Nephron progenitor cell (in vitro differentiated cells): ENCODE measurements at places on chromosomes 12 and 14.

DNA sequence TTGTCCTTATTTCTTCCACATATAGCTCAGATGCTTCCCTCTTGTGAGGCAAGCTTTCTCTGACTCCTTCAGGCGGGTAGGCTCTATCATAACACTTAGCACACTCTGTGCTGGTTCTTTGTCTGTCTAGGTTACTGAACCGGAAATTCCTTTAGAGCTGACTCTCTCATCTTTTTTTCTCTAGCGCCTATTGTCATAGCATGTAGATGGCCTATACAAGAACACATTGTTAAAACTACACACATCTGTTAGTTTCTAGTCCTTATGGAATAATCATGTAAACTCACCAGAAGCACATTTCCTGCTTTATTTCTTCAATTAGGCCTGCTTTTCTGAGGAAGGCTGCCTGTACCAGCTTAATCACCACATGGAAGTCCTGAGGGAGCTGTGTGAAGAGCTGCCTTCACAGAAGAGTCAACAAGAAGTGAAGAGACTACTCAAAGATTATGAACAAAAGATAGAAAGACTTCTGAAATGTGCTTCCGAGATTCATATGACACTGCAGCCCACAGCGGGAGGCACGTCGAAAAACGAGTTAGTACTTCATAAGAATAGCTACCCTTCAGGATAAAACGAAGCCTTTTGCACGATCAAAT, 143.9 kb downstream of the SYNE2 start:
- DNase-seq, result no peak

DNA sequence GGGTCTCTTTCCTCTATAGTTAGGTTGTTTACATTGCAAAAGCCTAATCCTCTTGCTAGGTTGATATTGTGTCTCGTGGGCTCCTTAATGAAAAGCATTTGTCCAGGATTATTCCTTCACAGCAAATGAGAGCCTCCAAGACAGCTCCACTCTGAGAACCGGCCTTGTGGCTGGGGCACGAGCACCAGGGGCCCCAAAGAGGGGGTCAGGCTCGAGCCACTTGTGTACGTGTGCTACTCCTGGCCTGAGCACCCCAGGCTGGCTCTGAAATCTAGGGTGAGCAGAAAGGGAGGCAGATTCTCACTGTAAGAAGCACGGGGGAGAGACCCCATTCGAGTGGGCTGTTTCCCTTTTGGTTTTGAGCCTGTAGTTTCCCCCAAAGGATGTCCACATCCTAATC, 45.0 kb upstream of the FZD10 start:
- DNase-seq, result no peak

DNA sequence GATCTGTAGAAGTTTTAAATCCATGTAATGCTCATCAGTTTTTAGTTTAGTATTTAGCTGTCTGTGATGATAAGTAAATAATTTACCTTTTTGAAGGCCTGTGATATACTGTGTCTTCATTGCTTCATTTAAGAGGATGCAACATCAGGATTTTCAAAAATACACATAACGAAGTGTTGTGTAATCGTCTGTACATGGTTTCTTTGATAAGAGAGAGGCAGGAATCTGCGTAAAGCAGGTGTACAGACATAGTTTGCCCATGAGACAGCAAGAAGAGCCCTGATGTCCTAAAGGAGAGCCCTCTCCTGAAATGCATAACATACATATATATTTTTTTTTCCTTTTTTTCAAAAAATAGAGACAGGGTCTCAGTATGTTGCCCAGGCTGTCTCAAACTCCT, 44.8 kb downstream of the RASSF3 start:
- DNase-seq, result no peak

- DNase-seq, result no peak
Observed at GRCh38 chr14:50099335-50099734, 17.0 kb downstream of the VCPKMT start.

DNA sequence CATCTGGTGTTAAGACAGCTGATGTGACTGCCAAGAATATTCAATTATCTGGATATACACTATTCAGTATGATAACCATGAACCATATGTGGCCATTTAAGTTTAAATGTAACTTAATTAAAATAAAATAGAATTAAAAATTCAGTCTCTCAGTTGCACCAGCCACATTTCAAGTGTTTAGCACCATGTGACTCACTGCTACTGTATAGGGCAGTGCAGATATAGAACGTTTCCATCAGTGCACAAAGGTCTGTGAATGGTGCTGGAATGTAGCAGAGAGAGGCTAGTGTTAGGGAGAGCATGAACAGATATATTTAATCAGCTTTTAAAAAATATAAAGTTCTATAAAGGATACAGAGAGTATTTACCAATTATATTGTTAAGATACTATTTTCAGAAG, 28.7 kb downstream of the ARID4A start:
- no peak for DNase-seq

GRCh38 chr12:69440016-69440415, 30.2 kb upstream of the FRS2 start:
- no peak for DNase-seq

DNA sequence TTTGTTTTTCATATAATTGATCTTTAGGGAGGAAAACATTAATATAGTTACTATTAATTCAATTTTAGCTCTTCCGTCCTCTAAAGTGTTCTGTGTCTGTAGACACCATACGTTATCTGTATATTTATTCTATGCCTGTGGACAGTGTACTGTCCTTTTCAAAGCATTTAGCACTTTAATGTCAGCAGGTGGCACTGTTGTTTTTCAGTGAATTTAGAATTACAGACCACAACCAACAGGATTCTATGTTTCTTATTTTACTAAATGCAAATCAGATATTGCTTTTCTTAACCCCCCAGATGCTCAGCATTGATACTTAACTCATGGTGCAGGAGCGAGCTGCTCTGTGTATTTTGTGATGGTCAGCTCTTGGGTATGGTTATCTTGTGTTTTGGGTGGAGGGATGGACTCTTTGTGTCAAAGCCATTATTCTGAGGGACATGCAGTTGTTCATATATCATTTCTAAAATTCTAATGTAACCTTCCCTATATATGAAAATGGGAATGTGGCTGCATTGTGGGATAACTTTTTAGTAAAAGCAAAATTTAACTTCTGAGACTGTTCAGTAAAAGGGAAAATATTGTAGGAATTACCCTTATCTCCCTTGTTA, 65.2 kb downstream of the PAPOLA start:
- DNase-seq, result no peak

- DNase-seq, result no peak
Observed at GRCh38 chr12:115478505-115478904, 794.5 kb upstream of the TBX3 start.

DNA sequence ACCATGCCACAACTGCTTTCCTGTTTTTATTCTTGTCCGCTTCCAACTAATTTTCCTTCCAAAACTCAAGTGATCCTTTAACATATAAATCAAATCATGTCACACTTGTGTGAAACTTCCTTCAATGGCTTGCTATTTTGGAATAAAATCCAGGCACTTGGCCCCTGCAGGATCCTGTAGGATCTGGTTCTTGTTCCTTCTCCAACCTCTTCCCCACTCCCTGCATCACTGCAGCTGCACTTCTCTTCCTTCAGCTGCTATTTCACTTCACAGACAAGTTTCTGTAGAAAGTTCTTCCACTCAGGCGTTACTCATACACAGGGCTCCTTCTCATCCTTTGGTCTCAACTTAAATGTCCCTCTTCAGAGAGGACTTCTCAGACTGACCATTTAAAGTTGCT, 239.7 kb upstream of the BTG1 start:
- no peak for DNase-seq

- no peak for DNase-seq
Observed at GRCh38 chr12:44570036-44570583, 306.0 kb downstream of the NELL2 start.

DNA sequence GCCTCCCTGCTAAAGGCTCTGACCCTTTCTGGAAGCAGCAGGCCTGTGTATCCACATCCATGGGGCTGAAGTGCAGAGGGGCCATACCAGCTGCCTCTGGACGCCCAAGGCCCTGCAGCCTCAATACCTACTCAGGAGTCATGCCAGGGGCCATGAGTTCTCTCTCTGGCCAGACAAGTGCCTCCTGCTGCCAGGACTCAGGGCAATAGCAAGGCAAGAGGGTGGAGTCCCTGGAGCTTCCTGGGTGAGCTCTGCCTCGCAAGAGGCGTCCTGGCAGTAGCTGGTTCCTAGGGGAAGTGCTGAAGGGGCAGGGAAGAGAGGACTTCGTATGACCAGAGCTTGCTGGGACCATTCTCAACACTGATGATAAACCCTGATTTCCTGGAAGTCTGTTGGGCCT, 10.9 kb upstream of the ENDOU start:
- DNase-seq, result no peak

- DNase-seq, result no peak
Observed at GRCh38 chr12:67988601-67989021, 636 bp upstream of the IFNG-AS1 start.
